Activated CD4-positive, alpha-beta T cell treated with anti-CD3 and anti-CD28 coated beads for 4 hours (primary cell): ENCODE measurements at places on chromosomes 2 and 18.

DNA sequence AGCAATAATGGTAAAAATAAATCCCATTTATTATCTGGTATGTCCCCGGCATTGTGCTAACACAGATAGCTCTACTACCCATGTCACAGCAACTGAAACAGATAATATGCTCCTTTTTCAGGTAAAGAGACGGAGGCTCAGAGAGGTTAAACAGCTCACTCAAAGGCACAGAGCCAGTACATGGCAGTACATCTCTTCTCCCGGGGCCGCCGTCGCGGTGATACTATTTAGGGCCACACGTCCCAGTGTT is 693 bp upstream of the PDK1 start:
- no peak for DNase-seq

DNA sequence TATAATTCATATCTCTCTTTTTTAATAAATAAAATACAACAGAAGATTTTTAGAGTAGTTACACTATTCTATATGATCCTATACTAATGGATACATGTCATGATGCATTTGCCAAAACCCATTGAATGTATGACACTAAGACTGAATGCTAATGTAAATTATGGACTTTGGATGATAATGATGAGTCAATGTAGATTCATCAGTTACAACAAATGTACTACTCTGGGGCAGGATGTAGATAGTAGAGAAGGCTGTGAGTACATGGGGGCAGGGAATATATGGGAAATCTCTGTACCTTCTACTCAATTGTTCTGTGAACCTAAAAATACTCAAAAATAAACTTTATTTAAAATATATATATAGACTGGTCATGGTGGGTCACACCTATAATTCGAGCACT is 45.6 kb upstream of the NEDD4L start:
- no peak for DNase-seq

DNA sequence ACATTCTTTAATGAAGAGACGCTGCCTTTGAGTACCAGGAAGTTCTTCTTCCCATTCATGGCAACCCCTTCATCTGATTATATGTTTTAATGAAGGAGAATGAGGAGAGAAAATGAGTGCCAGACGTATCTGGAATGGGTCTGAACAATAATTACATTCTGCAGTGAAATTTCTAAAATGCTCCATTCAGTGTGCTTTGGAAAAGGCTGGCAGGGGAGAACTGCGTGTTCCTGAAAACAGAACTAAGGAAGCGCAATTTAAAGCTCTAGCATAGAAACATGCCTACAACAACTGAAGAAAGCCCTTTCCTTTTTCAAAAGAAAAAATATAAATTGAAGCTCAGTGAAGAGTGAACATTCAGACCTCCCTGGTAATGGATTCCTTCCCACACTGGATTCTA is 58.8 kb downstream of the BOD1L2 start:
- DNase-seq: no peak

GRCh38 chr2:101762451-101763171 is 65.1 kb downstream of the MAP4K4 start:
- DNase-seq: no peak

GRCh38 chr18:551404-552061 is 28.6 kb upstream of the CETN1 start:
- DNase-seq: no peak
